ENCODE measurements at places on chromosomes 13 and 19.

DNA sequence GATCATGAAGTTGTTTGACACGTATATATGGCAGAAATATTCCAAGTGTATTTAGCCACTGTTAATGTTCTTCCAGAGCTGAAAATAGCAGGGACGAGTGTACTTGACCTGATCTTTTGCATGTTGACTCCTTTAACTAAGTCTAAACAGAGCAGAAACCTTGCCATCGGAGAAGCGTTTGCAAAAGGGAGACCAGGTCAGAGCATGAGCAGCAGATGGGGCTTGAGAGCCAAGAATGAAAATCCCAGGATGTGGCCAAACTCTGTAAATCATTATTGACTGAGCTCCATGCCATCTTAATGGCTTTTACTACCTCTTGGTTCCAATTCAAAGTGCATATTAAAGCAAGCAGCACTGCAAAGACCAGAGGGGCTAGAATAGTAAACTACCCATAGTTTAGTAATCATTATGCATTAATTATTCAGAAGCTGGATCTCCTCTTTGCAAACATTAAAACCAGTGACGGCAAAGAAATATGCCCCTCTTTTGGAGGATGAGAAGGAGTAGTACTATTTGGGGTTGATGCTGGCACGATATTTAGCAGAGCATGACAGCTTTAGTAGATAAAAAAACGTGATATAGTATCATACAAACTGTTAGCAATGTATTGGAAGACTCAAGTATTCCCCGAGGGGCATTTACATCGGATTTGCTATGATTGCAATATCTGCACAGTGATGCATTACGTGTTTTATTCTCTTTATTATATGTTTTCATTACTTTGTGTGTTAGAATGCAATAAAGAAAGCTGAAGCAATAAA is 55.7 kb downstream of the FAM216B start:
- DNase-seq, result no peak

- no peak for DNase-seq
Measured at GRCh38 chr19:38632476-38633213, 13.7 kb downstream of the EIF3K start.

DNA sequence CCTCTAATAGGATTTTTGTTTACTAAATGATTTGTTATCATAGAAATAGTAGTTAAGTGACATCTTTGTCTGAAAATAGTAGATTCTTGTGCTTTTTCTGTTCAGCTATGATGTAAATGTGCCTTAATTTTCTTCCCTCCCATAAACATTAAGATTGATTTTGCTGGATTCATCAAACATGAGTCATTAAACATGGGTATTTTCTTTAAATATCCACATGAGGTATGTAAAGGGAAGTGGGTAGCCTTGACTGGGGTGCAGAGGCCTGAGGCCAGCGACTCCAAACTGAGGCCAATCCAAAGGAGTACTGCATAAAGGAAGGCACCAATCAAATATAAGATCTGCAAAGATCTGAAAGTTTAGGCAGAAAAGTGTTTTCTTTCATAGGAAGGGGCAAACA is 3.7 kb downstream of the ZNF136 start:
- no peak for DNase-seq

- peak; percentile 63 for DNase-seq
Measured at GRCh38 chr19:45558399-45558878, 26.2 kb downstream of the OPA3 start.

- DNase-seq, result no peak
Measured at GRCh38 chr19:6101291-6101825, 8.9 kb downstream of the RFX2 start.

GRCh38 chr13:110193491-110193890 is 113.5 kb downstream of the COL4A1 start:
- DNase-seq, result no peak

DNA sequence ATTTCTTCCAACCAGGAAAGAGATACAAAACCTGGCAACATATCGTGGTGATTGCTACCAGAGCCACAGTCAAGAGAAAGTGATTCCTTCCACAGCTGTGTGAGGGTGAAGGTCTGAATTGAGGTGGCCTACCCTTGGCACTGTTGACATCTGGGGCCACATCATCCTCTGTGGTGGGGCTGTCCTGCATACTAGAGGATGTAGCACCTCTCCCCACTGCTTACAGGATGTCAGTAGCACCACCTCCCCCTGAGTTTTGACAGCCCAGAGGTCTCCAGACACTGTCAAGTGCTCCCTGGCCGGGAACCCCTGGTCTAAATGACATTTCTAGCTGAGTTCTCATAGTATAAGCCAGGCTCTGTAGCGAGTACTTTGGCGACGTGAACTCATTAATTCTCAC is 15.5 kb downstream of the PTGER1 start:
- no peak for DNase-seq

DNA sequence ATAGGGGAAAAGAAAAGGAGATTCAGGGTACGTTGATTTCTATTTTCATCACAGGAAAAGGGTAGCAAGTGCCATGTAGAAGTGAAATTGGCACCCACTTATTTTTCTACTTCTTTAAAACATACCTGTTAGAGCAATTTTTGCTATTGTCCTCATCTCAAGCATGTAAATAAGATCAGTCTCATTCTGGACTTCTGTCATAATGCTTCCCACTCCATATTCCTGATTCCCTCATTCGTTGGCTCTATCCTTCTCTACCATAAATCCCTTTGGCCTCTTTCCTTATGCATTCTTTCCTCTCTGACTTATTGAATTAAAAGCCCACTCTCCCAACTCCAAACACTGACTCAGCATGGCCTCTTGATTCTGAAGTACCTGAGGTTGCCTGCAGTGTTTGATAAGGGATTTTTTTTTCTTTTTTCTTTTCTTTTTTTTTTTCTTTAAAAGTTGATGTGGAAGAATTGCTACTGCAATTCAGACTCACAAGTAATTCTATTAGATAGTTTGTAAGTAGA is 465.7 kb downstream of the SLITRK6 start:
- no peak for DNase-seq

Data from stimulated activated CD4-positive, alpha-beta T cell treated with anti-CD3 and anti-CD28 coated beads, Interleukin-4, amount 100 ng/mL, for 24 hours (primary cell).